HAP-1 (cell line): ENCODE measurements at places on chromosomes 12 and 14.

- no peak for DNase-seq
These were observed 139.8 kb downstream of the FOXN3 start for GRCh38 chr14:89277203-89277602.

DNA sequence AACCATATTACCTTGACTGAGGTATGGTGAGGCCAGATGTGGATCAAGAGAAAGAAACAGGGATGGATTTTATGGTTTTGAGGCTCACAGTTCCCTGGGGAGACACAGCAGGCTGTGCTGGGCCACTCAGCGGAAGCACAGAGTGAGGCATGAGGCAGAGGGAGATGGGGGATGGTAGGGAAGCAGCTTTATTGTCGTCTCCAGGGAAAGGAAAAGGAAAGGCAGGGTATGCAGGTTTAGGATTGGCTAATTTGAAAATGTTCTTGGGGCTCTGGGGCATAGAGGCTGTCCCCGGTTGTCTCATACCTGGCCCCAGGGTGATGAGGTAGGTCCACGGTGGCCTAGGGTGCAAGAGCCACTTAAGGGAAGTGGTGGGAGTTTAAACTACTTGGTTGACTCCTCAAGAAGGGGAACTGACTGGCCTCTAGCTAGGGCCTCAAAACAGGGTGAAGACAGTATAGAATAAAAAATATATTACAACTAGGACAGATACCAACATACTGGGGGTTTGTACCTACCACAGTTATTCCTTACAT lies 322.8 kb downstream of the RGS6 start:
- no peak for DNase-seq

DNA sequence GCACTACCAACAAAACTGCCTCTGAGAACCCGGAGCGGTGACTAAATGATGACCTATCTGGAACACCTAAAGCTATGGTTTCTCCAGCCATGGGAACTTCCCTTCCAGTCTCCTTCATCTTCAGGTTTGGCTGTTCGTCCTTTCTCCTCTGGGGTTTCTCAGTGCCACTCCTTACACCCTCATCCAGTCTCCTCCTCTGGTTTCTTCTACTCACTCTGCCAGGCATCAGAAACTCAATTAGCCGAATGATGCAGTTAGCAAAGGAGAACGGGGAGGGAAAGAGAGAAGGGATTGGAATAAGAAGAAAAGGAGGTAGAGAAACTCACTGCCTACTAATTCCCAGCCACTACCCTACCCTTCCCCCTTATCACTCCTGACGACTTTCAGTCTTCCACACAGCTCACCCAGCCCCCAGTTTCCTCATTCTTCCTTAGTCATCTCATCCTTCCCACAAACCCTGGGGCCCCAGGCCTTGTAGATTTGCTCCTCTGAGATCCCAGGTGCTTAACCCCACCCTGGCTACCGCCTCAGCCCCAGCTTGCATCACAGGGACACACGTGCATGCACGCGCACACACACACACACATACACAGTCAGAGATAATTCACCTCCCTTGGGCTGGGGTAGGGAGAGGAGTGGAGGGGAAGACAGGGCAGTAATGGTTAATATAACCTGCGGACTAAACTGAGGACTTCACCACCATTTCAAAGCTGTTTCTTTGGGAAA lies 13.0 kb downstream of the FGD6 start:
- DNase-seq = no peak

DNA sequence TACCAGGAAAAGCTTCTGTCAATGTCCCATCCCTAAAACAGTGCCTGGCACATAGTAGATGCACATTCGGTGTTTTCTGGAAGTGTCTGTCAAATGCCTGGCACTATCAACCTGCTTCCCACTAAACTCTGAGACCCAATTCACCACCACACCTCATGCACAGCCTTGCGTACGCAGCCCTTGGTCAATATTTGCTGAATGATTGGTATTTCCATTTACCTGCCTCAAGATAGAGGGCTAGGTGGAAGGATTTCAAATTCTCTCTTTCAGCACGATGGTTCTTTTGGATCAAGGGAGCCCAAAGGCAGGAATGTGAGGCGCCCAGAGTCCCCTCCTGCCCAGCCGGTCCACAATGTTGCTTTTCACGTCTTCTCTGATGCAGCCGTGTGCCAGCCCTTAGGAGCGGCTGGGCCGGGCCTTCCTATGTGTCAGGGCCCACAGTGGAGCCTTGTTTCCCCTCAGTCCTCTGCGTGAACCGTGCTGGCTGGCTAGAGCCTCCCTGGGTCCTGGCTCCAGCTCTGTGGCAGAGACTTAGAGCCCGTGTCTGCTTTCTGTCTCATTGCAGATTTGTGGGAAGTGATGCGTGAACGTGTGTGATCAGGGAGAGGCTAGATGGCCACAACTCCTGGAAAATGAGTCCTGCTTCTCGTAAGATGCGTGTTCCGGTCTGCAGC lies 99.9 kb upstream of the RFLNA start:
- no peak for DNase-seq

DNA sequence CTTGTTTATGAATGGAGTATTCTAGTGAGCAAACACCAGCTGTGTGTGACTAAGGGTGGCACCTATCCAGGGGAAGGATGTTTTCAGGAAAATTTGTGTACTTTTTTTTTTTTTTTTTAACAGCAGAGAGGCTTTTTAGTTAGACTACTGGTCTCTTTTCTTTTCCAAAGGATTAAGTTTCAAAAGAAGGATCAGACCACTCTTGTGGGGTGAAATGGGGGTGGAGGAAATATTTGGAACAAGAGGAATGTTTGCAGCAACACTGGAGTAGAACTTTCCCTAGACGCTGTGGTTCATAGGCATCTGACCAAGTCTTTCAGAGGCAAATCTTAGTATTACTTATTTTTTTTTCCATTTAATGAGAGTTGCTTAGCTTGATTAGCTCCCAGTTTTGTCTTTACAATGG lies 21.1 kb downstream of the NUBPL start:
- DNase-seq = peak; percentile 33

DNA sequence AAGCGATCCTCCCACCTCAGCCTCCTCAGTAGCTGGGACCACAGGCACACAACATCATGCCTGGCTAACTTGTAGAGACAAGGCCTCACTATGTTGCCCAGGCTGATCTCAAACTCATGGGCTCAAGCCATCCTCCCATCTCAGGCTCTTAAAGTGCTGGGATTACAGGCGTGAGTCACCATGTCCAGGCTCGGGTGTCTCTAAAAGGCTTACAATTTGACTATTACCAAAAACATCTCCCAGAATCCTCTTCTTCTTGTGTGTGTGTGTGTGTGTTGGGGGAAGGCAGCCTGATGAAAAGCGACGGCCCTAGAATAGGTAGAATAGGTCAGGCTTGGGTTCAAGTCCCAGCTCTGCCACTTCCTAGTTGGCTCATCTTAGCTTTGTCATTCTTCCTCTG lies 16.8 kb downstream of the MSI1 start:
- DNase-seq = no peak

DNA sequence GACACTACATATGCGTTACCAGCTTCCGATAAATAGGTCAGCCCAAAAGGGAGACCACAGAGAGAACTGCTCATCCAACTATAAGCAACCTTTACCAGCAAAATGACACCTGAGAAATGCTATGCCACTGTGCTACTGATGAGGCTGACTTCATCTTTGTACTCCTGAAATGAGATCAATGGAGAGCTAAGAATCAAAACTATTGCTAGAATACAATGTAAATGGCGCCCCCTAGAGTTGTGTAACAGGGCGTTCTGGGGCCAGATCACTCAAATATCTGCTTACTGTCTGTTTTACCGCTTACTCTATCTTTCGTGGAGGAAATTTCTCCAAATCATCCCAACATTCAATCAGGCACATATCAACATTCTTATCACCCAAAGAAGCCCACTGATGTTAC lies 4.6 kb downstream of the ZNF384 start:
- peak; percentile 55 for DNase-seq

GRCh38 chr14:51626185-51626584 lies 25.5 kb upstream of the FRMD6 start:
- no peak for DNase-seq

DNA sequence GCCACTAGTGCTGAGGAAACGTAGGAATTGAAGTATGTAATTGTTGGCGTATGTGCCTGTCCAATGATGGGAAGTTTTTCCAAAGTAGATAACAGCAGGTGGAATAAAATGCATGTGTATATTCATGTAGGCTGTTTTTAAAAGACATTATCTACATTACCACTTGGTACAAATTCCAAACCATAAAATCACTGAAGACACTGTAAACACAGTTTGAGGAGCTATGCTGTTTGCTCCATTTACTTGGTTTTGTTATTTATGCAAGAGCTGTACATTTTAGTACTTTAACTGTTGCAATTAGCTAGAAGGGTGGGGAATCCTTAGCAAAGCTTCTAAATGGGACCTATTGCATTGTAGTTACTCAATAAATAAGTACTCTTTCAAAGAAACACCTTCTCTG lies 274.5 kb upstream of the DIO2 start:
- no peak for DNase-seq

DNA sequence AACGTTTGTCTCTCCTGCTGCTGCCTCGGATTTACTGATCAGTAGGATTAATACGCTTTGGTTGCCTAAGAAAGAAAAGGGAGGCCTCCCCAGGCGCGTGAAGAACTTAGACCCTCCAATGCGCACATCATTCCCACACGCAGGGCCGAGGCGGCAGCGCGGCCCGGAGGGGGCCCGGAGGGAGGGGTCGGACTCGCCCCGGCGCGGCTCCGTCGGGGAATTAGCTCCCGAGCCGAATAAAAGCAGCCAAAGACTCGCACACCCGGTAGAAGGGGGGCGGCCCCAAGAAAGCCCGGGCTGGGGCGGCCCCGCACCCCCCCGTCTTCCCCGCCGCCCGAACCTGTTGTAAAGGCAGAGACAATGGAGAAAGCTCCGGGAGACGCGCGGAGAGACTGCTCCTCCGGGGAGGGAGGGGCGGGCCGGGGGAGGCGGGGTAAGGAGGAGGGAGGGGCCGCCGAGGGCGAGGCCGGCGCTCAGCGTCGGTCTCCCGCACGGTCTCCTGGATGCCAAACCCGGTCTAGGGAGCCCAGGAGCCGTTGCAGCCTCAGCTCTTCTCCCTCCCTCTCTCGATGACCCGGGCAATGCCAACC lies at the start of gene NELL2:
NELL2 (minus strand) TSS at position 362 of the 590 bp plus-strand sequence. CDS start 446 bp downstream, outside the sequence.
- peak; percentile 88 for DNase-seq

DNA sequence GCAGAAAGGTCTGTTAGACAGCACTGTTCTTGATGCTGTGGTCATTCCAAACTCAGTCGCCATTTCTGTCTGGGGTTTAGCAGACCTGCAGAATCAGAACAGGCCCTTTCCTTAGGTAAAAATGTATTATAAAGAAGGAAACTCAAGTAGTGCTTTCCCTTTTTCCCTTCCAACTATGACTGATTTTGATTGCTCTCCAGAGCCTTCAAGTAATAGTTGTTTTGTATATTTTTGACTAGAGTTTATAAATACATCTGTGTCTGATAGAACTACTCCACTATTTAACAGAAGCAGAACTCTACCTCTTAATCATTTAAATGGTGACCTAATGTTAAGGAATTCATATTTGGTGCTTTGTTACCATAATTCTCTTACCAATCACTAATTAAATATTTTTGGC lies 74.0 kb downstream of the WNK1 start:
- DNase-seq = no peak

DNA sequence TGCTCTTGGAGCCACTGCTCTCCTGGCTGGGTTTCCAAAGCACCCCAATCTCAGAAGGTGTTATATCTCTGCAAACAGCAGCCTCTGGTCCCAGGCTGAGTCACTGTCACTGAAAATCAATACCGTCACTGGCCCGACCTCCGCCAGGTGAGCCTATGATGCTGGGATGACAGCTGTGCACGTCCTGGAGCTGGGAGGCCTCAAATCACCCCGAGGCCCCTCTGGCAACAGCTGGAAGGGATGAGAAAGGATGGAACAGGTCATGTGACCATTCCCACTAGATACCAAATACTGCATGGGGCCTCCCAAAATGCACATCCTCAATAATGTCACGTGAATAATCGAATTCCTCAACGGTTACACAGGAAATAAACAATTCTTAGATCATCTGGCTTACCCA lies 190.8 kb downstream of the TTC7B start:
- no peak for DNase-seq

GRCh38 chr12:130474599-130475269 lies 137.0 kb downstream of the PIWIL1 start:
- DNase-seq = no peak

GRCh38 chr12:51855586-51856428 lies 7.3 kb upstream of the FIGNL2 start:
- peak; percentile 14 for DNase-seq

DNA sequence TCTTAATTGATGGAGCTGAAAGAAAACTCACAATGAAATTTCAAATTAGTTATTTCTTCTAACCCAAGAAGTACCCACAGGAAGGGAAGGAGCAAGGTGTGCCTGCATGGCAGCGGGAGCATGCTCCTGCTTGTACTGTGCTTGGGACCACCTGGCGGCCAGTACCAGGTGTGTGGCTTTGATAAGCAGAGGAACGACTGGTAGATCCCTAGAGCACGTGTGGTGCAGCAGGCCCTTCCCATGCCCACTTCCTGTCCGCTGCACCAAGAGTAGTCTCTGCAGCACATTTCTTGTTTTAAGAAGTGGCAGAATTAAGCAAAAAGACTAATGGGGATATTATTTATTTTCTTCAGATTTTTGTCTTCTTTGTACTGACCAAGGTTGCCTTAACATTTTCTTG lies 122.3 kb upstream of the ATF1 start:
- no peak for DNase-seq

- DNase-seq = no peak
These were observed 93.1 kb downstream of the SRGAP1 start for GRCh38 chr12:63937378-63938316.

GRCh38 chr12:25924491-25925001 lies 33.9 kb upstream of the RASSF8 start:
- DNase-seq = no peak

GRCh38 chr12:90090929-90091651 lies 382.5 kb upstream of the ATP2B1 start:
- peak; percentile 96 for DNase-seq

GRCh38 chr12:66500841-66501240 lies 178.0 kb downstream of the GRIP1 start:
- DNase-seq = no peak

- DNase-seq = no peak
These were observed 22.3 kb upstream of the SSPN start for GRCh38 chr12:26172946-26173552.

- DNase-seq = no peak
These were observed at the start of gene CD163L1 for GRCh38 chr12:7444076-7444475. CD163L1 (minus strand) TSS chr12:7444153; CDS start chr12:7444127, 26 bp downstream.

DNA sequence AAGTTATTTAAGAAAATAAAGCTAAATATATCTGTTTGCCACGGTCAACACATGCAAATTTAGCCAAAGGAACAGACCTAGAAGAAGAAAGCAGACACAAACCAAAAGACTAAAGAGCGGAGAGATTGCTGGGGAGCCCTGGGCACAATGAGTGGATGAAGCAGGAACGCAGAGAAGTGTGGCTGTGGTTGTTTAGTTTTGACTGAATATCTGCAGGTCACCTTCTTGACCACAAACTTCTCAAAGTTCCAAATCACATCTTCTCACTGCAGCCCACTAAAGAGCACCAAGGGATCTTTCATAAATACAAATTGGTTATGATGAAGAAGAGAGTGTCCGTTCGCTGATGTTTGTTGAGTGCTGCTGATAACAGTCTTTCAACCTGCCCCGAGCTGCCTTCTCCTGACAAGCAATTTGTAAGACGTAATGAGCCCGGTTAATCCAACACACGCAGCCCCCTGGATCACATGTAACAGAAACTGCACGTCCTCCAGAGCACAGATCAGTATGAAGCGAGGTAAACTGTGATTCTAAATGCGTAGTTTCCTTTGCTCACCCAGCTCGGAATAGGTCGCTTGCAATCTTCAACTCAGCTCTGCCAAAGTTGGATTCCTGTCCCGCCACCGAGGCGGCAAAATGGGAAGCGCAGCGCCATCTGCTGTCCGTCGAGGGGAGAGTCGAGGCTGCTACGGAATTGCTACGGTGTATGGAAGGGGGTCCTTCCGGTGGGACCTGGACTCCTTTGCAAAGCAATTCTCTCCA lies 120.8 kb downstream of the GXYLT1 start:
- DNase-seq = peak; percentile 71
